Bladder microvascular endothelial cell (primary cell): ENCODE measurements at places on chromosomes 16 and 17. TPM values are rescaled to one million over a fixed set of nuclear protein-coding genes. Genes with fewer than 3 reads are reported as not detected.

Gene CACNG1
- not detected in 2 replicates for total RNA-seq

Gene ZNF771
- 7.8 and 9.0 TPM in 2 replicates for total RNA-seq

Gene PTGES3L
- 0.06 and 0.16 TPM in 2 replicates for total RNA-seq

Gene USP6
- total RNA-seq: not detected in 2 replicates

Gene SLC5A11
- total RNA-seq: not detected in 2 replicates

Gene P2RX1
- total RNA-seq: not detected in 2 replicates

Gene KRTAP9-2
- total RNA-seq: not detected in 2 replicates

Gene MT1H
- not detected in 2 replicates for total RNA-seq

Gene UBFD1
- 35.3 and 54.8 TPM in 2 replicates for total RNA-seq
